ENCODE measurements at places on chromosomes 6 and 20.

GRCh38 chr20:31869942-31870725, at the start of the genes DUSP15 and TTLL9:
TSS of gene DUSP15 (minus strand) at chr20:31870527. CDS start at chr20:31870337, 190 bp downstream.
TSS of gene TTLL9 (plus strand) at chr20:31870634. CDS start at chr20:31871127, 493 bp downstream.
- DNase-seq = no peak

DNA sequence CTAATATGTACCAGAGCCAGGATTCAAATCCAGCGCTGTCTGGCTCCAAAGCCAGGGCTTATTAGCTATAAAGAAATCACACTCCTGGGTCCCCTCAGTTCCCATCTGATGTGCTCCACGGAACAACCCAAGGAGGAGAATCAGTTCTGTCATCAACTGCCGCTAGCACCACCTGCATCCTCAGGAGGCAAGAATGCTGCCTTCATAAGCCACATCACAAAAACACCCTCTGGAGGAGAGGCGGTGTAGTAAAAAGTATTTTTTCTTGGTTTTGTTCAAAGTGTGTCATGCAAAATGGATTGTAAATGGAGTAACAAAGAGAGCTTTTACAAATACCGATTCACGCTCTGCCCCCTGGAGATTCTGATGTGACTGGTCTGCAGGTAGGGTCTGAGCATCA, 57.1 kb downstream of the TNFRSF21 start:
- no peak for DNase-seq

DNA sequence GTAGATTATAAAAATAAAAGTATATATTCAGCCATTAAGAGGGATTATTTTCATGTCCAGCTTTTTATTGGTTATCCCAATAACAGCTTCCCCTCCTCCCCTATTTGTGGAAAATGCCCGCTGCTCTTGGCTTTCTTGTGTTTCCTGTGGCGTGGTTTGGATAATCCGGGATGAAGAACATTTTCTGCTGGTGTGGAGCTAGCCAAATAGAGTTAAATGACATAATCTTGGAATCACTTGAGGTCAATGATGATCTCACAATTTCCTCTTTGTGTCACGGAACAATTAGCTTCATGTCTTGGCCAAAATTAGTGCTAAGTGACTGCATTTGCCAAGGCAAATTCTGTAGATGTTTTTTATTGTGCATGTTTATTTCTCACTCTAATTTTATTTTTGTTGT, 394.0 kb downstream of the LAMA2 start:
- no peak for DNase-seq

GRCh38 chr6:12911427-12911826, 194.9 kb downstream of the PHACTR1 start:
- no peak for DNase-seq

DNA sequence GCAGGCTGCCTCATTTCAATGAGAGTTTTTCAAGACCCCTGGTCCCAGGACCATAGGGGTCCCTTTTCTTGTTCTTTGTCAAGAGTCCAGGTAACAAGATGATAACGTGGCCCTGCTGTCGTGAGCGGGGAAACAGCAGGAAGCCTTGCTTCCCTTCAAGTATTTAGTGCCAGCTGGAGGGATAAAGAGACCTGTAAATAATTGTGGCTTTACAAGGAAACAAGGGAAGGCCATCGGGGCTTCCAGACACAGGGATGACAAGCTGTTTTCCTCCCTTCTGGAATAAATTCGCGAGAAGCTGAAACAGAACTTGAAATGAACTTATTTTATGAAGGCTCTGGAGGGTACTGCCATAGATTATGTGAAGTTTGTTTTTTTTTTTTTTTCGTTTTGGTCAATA, 163.2 kb downstream of the SYNDIG1 start:
- DNase-seq = no peak

DNA sequence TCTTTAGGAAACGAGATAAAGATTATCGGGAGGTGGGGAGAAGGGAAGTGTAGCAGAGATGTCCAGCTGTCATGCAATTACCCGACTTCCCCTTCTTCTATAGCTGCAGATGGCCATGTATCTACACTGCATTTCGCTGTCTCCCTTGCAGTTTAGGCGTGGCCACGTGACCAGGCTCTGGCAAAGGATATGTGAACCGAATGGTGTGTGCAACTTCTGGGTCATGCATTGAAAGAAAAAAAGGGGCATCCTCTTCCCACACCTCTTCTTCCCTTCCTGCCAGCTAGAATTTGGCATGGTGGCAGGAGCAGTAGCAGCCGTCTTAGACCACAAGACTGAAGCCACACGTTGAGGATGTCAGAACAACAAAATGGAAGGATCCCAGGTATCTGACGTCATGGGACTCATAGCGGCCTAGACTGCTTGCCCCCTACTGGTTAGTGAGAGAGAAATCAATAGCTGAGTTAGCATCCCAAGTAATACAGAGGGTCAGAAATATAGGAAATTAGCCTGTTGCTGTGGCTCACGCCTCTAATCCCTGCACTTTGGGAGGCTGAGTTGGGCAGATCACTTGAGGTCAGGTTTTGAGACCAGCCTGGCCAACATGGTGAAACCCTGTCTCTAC, 32.8 kb downstream of the TCF15 start:
- no peak for DNase-seq

DNA sequence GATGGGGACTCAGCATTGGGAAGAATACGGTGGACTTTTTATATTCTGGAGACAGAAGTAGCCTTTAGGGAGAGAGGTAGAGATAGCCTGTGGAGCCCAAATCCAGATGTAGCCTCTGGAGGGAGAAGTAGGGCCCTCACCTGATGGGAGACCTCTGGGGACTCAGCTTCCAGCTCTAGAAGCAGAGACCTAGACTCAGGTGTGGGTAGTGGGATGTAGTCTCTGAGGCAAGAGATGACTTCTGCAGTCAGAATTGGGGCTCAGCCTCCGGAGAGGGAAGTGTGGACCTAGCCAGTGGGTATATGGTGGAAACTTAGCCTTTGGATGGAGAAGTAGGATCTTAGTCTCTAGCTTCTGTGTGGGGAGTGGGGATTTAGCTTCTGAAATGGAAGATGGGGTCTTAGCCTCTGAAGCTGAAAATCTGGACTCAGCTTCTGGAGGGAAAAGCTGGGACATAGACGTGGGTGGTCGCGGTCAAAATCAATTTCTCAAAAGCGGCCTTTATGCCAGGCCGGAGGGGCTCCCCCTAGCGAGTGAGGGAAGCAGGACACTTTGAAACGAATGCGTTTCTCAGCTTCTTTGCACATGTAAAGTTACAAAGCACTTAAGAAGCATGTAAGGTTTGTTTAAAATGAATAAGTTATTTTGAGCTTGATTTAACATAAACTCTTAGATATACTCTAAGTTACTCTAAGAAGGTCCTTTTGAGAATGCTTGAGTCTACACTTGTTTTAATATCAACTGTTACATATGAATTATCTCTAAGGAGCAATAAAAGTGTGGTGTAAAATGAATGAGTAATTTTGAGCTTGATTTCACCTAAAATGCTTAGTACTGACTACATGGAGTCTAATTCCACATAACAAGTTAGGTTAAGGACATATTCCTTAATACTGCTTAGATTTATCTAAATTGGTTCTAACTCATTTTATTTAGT, 12.9 kb upstream of the ZNF343 start:
- DNase-seq = no peak

DNA sequence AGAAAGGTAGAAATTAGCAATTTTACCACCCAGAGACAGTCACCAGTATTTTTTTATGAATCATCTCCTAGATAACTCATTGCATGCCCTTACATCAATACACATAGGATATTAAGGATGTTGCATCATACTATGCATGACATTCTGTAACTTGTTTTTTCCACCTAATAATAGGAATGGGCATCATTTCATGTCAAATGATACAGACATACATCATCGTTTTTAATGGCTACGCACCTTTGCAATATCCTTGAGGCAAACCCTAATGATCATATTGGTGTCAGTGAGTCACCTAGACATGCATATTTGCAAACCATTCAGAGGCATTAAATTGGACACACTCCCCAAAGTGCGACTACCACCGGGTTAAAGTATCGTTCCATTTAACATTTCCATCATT, 309.7 kb upstream of the AGPAT4 start:
- no peak for DNase-seq
